ENCODE measurements at places on chromosomes 11 and 22.

- no peak for DNase-seq
These were observed 36.2 kb downstream of the CYTH4 start for GRCh38 chr22:37318364-37319109.

DNA sequence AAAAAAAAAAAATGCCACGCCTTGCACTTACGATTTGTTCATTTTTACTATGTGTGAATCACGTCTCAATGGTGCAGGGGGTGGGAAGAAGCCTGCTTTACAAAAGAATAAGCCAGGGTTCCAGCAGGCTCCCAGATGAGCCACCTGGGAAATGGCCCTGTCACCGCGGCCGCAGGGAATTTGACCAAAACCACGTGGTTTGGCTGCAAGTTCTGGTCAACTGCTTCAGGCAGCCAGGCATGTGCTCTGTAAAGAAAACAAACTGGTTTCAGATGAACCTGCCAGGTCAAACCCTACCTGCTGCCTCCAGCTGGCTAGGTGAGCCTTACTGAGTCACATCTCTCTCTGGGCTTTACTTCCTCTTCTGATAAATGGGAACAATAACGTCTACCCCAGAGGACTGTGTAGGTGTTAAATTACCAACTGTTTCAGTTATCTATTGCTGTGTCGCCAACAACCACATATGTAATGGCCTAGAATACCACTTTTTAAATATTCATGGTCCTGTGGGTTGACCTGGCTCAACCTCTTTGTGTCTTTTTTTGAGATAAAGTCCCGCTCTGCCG lies 30.5 kb upstream of the GCAT start:
- no peak for DNase-seq

GRCh38 chr22:19901577-19902244 lies 39.9 kb upstream of the COMT start:
- no peak for DNase-seq

DNA sequence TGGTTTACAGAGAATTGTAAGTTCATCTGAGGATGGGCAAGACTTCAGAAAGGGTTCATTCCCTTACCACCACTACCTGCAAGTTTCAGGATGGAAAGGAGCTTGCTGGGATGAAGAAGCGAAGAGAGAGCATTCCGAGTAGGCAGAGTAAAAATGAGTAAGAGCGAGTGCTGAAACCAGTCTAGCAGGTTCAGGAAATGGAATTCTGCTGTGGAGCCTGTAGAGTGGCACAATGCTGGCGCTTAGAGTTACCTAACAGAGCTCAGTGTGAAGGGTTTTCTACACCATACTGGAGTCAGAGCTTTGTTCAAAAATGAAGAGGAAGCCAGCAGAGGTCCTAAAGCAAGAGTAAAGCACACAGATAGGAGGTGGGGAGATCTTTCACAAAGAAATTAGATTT lies 179.2 kb upstream of the ZC3H12C start:
- no peak for DNase-seq

GRCh38 chr22:31944700-31945442 lies 536 bp downstream of the YWHAH start:
- DNase-seq: peak; percentile 47

GRCh38 chr11:23563591-23563990 lies 703.3 kb upstream of the CCDC179 start:
- DNase-seq: no peak

- no peak for DNase-seq
These were observed 27.1 kb downstream of the TSKU start for GRCh38 chr11:76810151-76810853.

- no peak for DNase-seq
These were observed 15.5 kb upstream of the LMO2 start for GRCh38 chr11:33907421-33907820.

DNA sequence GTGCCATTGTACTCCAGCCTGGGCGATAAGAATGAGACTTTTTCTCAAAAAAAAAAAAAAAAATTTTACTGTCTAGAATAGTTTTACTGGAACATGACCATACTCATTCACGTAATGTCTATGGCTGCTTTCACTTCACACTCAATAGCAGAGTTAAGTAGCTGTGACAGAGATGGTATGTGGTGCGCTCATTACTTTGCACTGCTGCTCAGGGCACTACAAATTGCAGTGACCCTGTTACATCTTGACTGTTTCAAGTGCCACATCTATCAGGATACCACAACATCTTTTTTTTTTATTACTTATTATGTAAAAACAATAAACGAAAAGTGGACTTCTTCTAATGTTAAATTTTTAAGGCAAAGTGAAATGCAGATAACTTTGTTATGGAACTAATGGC lies 110.3 kb downstream of the ARHGAP20 start:
- no peak for DNase-seq

- no peak for DNase-seq
These were observed 791.0 kb downstream of the TBC1D22A start for GRCh38 chr22:47553436-47553835.

GRCh38 chr22:42169055-42169469 lies 38.5 kb upstream of the CYP2D6 start:
- peak; percentile 39 for DNase-seq

- no peak for DNase-seq
These were observed 15.0 kb upstream of the PRR5 start for GRCh38 chr22:44686873-44687600.

DNA sequence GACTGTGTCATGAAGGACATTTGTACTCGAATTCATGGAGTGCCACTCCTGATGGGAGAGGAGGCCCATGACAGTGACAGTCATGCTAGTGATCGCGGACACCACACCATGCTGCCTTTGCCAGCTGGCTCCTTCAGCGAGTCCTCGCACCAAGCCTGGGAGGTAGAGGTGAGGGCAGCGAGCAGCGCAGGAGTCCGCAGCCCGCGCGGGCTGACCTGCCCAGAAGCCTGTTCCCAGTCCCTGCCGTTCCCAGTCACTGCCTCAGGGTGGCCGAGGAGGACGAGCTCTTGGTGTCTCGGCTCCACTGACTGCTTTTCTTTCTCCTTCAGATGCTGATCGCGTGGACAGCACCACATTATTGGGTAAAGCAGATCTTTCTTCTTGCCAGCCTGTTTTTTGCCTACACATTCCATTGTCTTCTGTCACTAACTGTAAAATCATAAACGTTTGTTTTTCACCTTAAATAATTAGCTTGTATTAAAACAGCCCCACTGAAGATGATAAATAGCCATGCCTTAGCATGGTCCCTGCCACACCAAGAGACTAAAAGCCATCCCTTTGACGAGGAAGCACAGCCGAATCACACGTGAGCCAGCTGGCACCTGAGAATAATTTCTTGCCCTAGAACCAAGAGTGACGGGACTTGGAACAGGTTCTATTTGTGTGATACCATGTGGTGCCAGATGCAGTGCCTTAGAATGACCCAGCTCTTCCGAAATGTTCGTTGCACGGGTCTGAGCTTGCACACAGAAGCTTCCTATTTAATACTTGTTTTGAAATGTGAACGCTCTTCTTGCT lies 25.5 kb downstream of the FAM118A start:
- no peak for DNase-seq

DNA sequence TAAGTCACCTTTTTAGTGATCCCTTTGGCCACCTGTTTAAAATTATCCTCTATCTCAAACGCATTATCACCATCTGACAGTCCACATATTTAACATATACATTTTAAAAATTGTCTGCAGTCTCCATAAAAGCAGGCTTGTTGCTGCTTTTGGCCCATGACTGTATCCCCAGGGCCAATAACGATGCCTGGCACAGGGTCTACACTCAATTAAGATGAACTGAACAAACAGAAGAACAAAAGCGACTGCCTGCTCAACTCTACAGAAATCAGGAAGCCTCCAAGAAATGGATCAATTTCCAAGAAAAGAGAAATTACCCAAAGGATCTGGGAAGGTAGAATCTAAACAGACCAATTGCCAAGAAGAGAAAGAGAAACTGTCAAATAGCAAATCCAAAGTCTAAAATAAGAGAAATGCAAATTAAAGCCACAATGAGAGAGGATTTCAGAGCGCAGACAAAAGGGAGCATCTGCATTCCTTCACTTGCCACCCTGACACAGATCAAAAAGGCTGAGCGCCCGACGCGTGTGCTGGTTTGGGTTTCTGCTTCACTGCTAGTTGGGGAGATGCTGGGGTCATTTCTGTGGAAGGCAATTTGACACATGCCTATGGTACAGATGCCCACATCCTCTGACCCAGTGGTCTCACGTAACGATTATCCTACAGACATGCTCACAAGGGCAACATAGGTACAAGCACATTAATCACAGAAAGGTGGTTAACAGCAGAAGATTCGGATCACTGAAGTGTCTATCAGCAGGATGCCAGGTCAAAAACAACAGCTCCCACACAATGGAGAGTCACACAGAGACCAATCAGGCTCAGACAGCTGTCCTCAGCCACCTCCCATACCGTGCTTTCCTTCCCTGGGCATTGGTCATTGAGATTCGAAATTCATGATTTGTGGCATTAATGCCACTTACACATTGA lies 55.9 kb downstream of the SHISAL1 start:
- no peak for DNase-seq

GRCh38 chr22:23128269-23129108 lies 13.3 kb downstream of the RSPH14 start:
- peak; percentile 54 for DNase-seq

DNA sequence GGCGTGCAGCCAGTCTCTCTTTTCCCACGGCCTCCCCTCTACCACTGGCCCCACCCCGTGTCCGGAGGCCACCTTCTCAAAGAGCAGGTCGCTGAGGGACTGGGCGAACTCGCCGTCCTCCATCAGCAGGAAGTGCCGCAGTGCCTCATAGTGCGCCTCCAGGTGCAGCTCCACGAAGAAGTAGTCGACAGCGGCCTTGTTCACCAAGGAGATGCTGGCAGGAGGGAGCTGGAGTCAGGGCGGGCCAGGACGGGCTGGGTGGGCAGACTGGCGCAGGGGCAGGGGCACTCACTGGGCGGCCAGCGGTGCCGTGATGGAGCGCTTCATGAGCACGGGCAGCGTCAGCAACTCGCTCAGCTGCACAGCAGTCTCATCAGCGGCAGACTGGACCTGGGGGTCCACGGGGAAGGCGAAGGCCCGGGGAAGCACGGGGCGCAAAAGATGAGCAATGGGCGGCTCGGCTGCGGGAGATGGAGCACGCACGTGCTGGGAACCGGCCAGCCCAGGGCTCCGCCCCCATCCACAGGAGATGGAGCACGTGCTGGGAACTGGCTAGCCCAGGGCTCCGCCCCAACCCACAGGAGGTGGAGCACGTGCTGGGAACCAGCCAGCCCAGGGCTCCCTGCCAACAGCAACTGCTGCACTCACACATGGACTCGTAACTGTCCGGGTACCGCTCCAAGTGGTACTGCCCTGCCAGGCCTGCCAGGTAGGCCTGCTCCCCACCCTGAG lies 18.4 kb downstream of the SELENOO start:
- DNase-seq: no peak

GRCh38 chr11:12390687-12391110 lies 13.3 kb downstream of the PARVA start:
- DNase-seq: no peak

DNA sequence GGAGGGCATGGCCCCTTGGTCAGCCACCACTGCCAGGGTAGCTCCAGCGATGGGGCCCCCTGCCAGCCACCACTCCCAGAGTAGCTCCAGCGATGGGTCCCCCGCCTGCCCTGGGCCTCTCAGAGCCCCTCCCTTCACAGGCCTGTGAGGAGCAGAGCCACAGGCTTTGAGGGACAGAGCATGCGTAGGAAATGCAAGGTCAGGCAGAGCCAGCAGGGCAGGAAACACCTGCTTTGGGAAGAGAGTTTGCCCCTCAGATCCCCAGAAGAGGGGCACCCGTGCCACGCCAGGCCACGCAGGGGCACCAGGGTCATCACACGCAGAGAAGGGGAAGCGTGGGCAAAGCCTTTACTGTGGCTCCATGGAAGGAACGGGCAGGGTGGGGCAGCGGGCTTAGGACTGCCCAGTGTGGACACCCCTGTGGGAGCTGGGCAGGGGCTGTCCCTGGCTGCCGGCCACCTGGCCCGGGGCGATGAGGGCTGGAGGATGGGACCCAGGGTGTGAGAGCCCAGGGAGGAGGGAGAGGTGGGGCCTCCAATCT lies 477.8 kb downstream of the BRD1 start:
- DNase-seq: no peak

DNA sequence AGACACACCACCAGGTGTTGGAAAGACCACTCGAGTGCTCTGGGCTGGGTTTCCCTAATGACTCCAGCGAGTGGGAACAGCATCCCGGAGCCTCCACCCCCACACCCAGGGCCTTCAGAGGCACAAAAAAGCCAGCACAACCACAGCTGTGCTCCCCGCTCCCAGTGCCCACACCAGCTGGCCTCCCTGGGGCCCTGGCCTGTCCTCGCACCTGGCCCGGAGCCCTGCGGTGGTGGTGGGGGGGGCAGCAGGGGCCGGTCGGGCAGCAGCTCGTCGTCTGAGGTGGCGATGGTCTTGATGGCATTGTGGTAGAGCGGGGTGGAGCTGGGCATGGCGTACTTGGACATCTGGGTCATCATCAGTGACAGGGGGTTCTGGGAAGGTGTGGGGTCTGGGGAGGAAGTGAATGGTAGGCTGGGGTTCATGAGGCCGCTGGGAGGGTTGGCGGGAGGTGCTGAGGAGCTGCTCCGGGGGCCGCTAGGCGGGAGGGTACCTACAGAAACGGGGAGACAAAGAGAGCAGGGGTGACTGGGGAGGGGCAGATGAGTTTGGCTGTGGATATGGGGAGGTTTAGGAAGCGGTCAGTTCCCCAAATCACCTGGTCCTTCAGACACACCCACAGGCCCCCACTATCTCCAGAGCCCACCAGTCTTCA lies 16.1 kb downstream of the CXCR5 start:
- no peak for DNase-seq

GRCh38 chr22:44917372-44918165 lies 92.2 kb downstream of the PHF21B start:
- no peak for DNase-seq

DNA sequence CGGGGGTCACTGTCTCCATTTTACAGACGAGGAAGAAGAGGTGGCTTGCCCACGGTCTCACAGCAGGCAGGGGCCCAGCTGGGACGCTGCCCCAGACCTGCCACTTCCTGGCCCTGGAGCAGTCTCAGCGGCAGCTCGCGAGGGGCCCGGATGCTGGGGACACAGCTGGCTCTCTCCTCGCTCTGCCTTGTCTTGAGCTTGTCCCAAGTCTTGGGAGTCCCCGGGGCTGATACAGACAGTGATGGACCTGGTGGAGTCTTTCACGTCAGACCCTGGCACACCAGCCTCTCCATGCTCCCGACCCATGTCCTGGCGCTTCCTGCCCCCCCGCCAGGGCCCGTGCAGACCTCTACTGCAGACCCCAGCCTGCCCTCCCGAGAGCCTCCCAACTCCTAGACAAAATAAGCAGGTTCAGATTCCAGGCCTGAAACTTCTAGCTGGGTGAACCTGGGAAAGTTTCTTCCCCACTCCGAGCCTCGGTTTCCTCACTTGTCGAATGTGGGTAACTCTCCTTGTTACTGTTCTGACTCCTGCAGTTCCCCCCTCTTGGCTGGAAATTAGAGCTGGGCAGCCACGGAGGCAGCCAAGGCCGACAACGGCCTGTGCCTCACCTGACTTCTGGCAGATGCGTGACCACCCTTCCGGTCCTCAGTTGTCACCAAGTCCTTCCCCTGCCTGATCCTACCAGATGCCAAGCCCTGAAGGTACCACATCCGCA lies 145.4 kb downstream of the CACNA1I start:
- DNase-seq: no peak

DNA sequence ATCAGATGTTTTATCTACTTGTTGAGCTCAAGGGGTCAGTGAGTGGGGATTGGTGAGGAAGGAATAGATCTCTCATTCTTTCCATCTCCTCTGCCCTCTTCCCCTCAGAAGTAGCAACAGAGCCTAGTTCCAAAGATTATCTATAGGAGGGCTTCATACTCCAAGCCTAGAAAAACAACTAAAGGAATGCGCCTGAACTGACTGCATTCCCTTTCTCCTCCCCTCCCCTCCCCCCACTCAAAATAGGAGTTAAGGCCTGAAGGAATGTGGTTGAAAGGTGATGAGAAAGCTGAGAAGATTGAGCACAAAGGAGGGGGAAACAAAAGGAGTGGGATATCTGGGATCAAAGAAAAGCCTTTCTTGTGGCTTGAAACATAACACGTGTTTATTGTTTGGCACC lies 10.5 kb downstream of the EMSY start:
- no peak for DNase-seq
